MM.1S (cell line): ENCODE measurements at places on chromosomes 1 and 21.
A peak's percentile ranks its signal among the peaks of the same experiment; 100 is the strongest.

GRCh38 chr1:222299524-222299923, 248.4 kb downstream of the HHIPL2 start:
- no peak overlapping the region for H3K4me3 ChIP-seq
- H3K36me3 ChIP-seq: no peaks in the 10 kb centered on the region
- H3K27me3 ChIP-seq: no peaks in the 10 kb centered on the region
- H3K4me1 ChIP-seq: no peaks in the 10 kb centered on the region

DNA sequence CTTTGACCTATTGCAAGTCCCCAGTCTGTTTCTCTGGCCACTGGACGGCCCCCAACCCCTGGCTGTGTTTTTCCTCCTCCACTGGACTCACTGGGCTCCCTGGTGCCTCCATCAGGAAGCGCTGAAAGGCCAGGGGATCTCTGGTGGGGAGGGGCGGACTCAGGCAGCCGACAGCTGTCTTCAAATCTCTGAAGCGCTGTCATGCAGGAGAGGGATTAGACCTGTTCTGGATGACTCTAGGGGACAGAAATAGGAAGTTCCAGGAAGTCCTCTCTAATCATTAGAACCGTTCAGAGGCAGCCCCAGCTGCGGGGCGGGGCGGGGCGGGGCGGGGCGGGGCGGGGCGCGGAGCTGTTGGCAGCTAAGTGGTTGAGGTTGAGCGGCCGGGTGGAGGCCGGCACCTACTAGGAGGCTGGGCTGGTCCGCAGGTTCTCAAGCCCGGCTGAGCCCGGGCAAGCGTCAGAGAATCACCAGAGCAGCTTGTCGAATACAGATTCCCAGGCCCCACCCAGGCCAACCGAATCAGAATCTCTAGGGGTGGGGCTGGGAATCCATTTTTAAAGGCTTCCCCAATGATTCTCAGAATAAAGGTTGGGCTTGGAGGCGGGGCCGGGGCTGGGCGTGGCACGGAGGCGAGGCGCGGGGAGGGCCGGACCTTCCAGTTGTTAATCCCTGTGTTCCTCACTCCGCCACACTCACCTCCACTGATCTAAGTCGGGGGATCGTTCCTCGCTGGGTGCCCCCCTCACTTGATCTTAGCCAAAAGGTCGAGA, 11.4 kb upstream of the PHLDA3 start:
- peak; percentile 92 for DNase-seq
- H3K4me1 ChIP-seq: peaks cover 36% of the 10 kb centered on the region
- H3K36me3 ChIP-seq: no peaks in the 10 kb centered on the region
- no peak overlapping the region for H3K27ac ChIP-seq
- H3K4me3 ChIP-seq: peak overlapping the region; percentile 61
- H3K27me3 ChIP-seq: peaks cover 9% of the 10 kb centered on the region; the same call in 1 of the 2 replicates

- DNase-seq: no peak
- H3K27me3 ChIP-seq: no peaks in the 10 kb centered on the region
- H3K27ac ChIP-seq: no peak overlapping the region
- H3K36me3 ChIP-seq: no peaks in the 10 kb centered on the region
- H3K4me1 ChIP-seq: peaks cover 14% of the 10 kb centered on the region
These were observed 13.1 kb upstream of the LHX4 start for GRCh38 chr1:180217006-180217405.

- H3K36me3 ChIP-seq: no peaks in the 10 kb centered on the region
- no peak overlapping the region for H3K4me3 ChIP-seq
- no peaks in the 10 kb centered on the region for H3K27me3 ChIP-seq
- no peaks in the 10 kb centered on the region for H3K4me1 ChIP-seq
These were observed 28.7 kb downstream of the C1orf87 start for GRCh38 chr1:60044881-60045280.

DNA sequence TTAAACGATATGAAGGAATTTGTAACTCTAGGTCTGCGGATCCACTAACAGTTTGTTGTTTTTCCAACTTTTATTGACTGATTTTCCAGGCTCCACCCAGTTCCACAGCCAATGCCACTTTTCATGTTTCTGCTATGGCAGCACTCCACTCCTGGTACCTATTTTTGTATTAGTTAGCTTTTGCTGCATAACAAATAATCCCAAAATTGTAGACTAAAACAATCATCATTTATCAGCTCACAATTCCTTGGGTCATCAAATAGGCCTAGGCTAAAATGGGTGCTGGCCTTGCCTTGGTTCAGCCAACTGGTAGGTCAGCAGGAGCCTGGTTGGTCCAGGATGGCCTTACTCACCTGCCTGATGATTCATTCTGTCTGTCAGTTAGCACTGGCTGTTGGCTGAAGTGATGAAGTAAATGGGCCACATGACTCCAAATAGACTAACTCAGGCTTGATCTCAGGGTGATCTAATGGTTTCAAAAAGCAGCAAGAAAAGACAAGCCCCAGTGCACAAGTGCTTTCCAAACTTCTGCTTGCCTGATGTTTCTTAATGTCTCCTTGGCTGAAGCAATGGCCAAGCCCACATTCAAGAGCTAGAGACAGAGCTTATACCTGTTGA, 3.2 kb upstream of the C8B start:
- H3K27me3 ChIP-seq: no peaks in the 10 kb centered on the region
- H3K4me3 ChIP-seq: no peak overlapping the region
- no peaks in the 10 kb centered on the region for H3K4me1 ChIP-seq

GRCh38 chr21:17793246-17794123, 25.7 kb downstream of the C21orf91 start:
- H3K4me3 ChIP-seq: peak overlapping the region; percentile 47
- peaks cover 49% of the 10 kb centered on the region for H3K4me1 ChIP-seq

- no peak overlapping the region for H3K27ac ChIP-seq
- no peaks in the 10 kb centered on the region for H3K36me3 ChIP-seq
- DNase-seq: no peak
- H3K27me3 ChIP-seq: peaks cover 19% of the 10 kb centered on the region
- H3K4me3 ChIP-seq: no peak overlapping the region
These were observed 9.8 kb downstream of the MX2 start for GRCh38 chr21:41371685-41372030.

- no peak overlapping the region for H3K27ac ChIP-seq
- DNase-seq: no peak
- H3K27me3 ChIP-seq: no peaks in the 10 kb centered on the region
- H3K4me3 ChIP-seq: no peak overlapping the region
- no peaks in the 10 kb centered on the region for H3K36me3 ChIP-seq
- H3K4me1 ChIP-seq: no peaks in the 10 kb centered on the region
These were observed 92.5 kb downstream of the CDC42BPA start for GRCh38 chr1:227225715-227226346.

GRCh38 chr1:79716447-79716846, 709.9 kb upstream of the ADGRL4 start:
- H3K27ac ChIP-seq: no peak overlapping the region
- peaks cover 6% of the 10 kb centered on the region for H3K4me1 ChIP-seq
- no peaks in the 10 kb centered on the region for H3K27me3 ChIP-seq
- H3K4me3 ChIP-seq: no peak overlapping the region
- no peak for DNase-seq

DNA sequence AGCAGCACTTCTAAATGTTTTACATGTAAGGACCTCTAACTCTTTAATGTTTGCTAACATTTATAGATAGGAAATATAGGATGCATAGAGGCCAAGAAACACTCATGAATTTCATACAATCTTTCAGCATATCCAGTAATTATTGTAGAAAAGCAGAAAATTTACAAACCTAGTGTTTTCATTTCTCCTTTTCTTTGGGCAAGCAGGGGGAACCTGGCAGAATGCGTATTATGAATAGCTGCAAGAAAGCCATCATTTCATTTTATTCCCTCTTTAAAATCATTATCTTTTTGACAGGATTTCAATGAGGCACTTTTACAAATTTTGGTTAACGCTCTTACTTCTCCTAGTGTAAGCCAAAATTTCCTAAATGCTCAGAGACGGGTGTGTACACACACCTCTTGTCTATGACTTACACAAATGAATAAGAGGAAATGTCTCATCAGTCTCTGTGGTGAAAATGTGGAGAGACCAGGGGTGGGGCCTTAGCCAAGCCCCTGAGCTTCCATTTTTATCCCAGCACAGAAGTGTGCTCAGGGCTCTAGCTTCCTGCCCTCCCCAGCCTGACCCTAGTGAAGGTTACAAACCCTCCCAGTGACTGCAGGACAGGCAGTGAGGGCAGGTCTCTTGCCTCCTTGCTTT, 91.6 kb downstream of the LRRC8C start:
- H3K4me3 ChIP-seq: no peak overlapping the region
- no peaks in the 10 kb centered on the region for H3K36me3 ChIP-seq
- no peaks in the 10 kb centered on the region for H3K27me3 ChIP-seq
- H3K27ac ChIP-seq: peak overlapping the region; percentile 20; the same call in 1 of the 2 replicates

GRCh38 chr1:44090429-44091252, 28.0 kb upstream of the KLF17 start:
- no peaks in the 10 kb centered on the region for H3K36me3 ChIP-seq
- DNase-seq: no peak
- H3K4me3 ChIP-seq: no peak overlapping the region
- no peaks in the 10 kb centered on the region for H3K27me3 ChIP-seq
- no peak overlapping the region for H3K27ac ChIP-seq

DNA sequence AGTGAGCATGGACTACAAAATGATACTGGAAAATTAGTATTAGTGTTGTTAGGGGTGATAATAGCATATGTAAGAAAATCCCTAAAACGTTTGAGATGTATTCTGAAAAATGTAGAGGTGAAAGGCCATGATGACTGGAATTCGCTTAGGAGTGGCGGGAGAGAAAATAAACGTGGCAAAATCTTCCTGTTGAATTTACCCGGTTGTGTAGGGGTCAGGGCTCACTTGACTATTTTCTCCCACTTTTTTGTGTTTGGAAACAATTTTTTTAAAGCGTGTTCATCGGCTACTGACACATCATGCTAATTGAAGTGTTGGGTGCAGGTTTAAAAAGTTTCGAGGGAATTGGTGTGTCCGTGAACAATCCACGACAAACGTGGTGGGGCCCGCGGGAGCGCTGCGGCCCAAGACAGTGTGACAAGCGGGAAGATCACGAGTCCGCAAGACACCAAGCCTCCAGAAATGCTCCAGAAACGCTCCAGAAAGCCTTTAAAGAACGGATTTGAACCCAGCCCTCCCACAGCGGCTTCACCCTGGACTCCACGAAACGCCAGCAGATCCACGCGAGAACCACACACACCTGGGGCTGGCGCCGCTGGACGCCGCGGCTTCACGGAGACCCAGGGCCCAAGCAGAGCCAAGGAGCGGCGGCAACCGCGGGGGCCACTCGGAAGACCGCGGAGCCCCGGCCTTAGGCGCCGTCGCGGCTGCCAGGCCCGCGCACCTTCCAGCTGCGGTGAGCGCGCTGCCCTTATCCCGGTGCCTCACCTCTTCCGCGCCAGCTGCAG, 573 bp downstream of the PSMG1 start:
- H3K27ac ChIP-seq: peak overlapping the region; percentile 78; the same call in 1 of the 2 replicates
- H3K4me1 ChIP-seq: peaks cover 30% of the 10 kb centered on the region
- peak overlapping the region; percentile 93 for H3K4me3 ChIP-seq
- no peaks in the 10 kb centered on the region for H3K27me3 ChIP-seq
- peak; percentile 39 for DNase-seq

GRCh38 chr1:82013702-82014101, 213.0 kb downstream of the ADGRL2 start:
- no peak for DNase-seq
- H3K36me3 ChIP-seq: no peaks in the 10 kb centered on the region
- H3K27ac ChIP-seq: no peak overlapping the region
- no peaks in the 10 kb centered on the region for H3K27me3 ChIP-seq
- no peak overlapping the region for H3K4me3 ChIP-seq

DNA sequence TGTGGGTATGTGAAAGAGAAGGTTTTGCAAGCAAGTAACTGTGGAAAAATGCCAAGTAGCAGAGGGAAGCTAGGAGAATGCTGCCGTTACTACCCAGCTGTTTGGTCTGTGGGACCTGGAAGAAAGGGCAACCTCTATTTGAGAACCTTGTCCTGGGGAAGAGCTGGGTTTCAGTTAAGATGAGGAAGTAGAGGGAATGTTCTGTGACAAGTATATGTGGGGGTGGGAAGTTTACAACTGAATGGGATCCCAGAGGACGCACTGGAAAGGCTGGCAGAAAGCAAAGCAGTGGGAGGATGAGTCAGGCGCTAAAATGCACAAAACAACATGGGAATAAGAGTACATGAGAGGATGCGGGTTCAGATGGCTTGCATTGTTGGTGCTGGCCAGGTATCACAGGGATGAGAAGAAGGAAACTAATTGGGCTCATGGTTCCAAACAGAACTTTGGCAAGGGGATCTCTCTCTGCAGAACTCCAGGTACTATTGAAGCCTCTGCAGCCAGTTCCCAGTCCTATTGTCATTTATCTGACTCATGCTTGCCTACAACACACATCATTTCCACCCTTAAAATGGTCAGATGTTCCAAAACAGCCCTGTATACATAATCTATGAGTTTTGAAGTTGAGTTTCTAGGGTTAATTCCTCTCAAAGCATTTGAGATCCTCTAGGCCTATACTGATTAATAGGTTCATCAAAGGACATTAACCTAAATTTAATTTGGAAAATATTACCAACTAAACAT, 88.5 kb upstream of the VAV3 start:
- H3K4me1 ChIP-seq: no peaks in the 10 kb centered on the region
- H3K4me3 ChIP-seq: no peak overlapping the region
- no peak for DNase-seq

- no peak for DNase-seq
- H3K4me3 ChIP-seq: no peak overlapping the region
- H3K4me1 ChIP-seq: peaks cover 9% of the 10 kb centered on the region; the same call in 1 of the 2 replicates
- H3K27me3 ChIP-seq: peaks cover 69% of the 10 kb centered on the region
- no peaks in the 10 kb centered on the region for H3K36me3 ChIP-seq
- no peak overlapping the region for H3K27ac ChIP-seq
These were observed 14.0 kb upstream of the FAAP20 start for GRCh38 chr1:2208309-2209239.

- no peak for DNase-seq
- H3K27ac ChIP-seq: no peak overlapping the region
- no peaks in the 10 kb centered on the region for H3K36me3 ChIP-seq
- H3K4me1 ChIP-seq: no peaks in the 10 kb centered on the region
These were observed 85.3 kb downstream of the HHIPL2 start for GRCh38 chr1:222462601-222463000.

- H3K4me3 ChIP-seq: no peak overlapping the region
- DNase-seq: no peak
- H3K27me3 ChIP-seq: no peaks in the 10 kb centered on the region
- no peaks in the 10 kb centered on the region for H3K36me3 ChIP-seq
- H3K4me1 ChIP-seq: no peaks in the 10 kb centered on the region
These were observed 8.1 kb upstream of the F3 start for GRCh38 chr1:94549706-94550105.

DNA sequence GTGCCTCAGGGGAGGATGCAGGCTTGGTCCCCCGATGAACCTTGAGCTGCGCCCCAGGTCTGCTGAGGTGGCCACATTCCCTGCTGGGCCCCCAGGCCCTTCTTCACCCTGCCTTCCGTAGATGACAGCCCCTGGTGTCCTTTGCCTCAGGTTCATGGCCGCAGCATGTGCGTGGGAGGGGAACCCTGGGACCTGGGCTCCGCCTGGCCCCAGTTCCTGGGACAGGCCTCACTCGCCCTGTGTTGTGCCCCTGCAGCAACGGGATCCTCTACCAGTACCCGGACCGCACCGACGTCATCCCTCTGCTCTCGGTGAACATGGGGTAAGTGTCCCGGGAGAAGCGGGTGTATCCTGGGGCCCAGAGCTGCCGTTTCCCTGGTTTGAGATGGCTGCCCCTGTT, 5.1 kb upstream of the SLC25A34 start:
- H3K27ac ChIP-seq: no peak overlapping the region
- no peaks in the 10 kb centered on the region; the same call in 1 of the 2 replicates for H3K36me3 ChIP-seq
- no peak for DNase-seq
- H3K4me3 ChIP-seq: no peak overlapping the region
- H3K4me1 ChIP-seq: no peaks in the 10 kb centered on the region
